ENCODE measurements at places on chromosomes 12 and 14.

DNA sequence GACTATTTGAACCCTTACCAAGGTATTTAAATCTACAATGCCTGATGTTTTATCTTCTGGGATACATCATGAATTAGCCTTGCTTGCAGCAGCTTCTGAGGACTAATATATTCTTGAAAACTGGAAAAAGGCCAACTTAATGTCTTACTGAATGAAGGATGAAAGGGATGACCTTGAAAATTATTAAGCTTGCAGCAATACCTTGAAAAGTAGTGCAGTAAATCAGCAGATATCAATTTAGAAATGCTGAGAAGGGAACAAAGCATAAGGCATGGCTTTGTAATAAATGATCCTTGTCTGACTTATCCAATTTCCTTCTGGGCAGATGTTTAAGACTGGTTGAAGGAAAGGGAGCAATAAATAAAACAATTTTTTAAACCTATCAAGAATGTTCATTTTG lies 37.3 kb upstream of the FERMT2 start:
- no peak for DNase-seq

DNA sequence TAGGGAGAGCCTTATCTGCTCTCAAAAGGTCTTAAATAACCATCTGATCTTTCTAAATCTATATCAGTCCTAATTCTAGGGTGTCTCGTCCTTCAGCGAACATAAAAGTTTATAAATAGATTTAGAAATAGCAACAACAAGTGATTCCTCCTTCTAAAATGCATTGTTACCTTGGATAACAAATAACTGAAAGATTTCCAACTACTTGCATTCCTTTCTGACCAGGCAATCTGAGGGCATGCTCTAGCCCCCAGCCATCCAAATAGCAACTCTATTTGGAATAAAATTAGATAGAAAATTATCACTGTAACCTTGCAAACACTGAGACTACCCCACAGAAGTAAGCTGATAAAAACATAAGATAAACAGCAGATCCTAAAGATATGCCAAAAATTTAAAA lies 21.8 kb upstream of the KRR1 start:
- no peak for DNase-seq

DNA sequence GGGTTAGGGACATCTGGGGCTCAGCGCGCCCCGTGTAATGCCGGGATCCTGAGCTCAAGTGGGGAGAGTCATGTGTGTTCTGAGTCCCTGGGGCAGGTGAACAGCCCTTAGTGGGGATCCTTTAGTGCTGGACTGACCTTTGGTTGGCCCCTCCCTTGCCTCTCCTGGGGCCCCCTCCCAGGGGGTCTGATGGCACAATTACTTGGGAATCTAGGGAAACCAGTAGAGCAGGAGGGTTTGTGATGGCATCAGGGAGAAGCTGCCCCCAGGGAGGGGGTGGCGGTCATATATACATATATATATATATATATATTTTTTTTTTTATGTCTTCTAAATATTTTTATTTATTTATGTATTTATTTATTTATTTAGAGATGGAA lies at the start of gene MORN3:
TSS of gene MORN3 (minus strand) at position 134 of the 380 bp plus-strand sequence. CDS start 171 bp downstream, outside the sequence.
- DNase-seq = no peak

- no peak for DNase-seq
Measured at GRCh38 chr12:12126551-12126950, 55.8 kb downstream of the BCL2L14 start.

DNA sequence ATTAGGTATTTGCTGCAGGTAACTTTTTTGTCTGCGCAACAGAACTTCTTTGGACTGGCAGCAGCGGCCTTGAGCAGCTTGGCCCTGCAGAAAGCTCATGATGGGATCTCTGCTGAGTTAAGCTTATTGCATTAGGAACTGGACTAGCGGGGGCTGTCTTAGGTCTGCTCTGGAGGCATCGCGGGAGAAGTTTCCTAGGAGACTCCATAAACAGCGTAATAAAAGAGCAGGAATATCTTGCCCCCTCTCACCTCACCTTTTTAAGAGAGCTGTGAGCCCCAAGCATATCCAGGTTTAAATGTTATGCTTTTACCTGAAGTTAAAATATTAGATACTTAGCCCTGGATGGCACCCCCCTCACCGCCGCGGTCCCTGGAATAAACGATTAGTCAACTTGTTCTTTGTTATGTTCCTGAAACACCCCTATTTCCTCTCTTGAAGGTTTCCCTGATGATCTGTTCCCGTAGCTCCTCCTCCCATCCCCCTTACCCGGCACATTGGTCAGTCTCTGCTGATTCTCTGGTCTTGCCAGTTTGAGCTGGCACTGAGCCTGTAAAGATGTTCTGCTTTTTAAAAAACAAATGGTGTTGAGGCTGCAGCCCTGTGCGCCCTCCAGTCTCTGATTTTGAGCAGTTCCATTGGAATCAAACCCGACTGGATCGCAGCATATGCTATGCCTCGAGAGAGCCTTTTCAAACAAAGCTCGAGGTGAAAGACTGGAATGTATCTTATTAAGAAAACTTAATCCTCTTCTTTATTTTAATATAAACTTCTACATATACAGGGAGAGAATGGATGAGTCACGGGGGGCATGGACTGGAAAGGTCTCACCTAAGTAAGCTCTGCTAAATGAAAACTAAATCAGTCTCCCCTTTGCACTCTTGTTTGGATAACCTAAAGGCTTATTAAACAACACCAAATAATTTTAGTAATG lies 1.9 kb downstream of the MLXIP start:
- no peak for DNase-seq

DNA sequence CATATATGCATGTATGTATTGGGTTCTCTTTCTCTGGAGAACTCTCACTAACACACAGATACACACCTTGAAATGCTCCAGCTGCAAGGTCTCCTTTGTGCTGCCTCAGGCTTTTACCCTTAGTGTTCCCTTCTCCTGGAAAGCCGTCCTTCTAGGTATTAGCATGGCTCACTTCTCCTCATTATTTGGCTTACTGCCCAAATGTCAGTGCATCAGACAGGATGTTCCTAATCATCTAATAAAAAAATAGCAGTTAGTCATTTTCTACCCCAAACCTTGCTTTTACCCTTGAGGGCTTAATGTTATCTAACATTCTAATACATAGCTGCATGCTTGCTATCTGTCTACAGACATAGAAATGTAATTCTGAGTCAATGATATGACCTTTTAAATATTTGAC lies 109.0 kb upstream of the SLC16A7 start:
- DNase-seq = no peak

DNA sequence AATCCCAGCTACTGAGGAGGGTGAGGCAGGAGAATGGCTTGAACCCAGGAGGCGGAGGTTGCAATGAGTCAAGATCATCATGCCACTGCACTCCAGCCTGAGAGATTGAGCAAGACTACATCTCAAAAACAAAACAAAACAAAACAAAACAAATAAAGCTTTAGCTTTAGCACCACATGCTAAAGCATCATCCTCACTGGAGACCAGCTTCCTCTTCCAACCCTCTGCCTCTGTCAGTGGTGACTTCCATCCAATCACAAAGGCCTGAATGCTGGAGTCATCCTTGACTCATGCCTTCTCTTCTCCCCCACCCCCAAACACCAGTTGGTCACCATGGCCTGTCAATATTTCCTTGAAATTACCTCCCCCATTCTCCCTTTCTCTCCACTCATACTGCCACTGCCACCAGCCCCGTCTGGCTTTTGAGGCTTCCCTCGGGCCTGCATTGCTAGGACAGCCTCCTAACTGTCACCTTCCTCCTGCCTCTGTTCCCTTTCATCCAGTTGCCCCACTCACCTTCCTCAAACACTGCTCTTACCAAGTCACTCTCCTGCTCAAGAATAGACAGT lies 1.4 kb downstream of the ZNF385A start:
- DNase-seq = no peak

DNA sequence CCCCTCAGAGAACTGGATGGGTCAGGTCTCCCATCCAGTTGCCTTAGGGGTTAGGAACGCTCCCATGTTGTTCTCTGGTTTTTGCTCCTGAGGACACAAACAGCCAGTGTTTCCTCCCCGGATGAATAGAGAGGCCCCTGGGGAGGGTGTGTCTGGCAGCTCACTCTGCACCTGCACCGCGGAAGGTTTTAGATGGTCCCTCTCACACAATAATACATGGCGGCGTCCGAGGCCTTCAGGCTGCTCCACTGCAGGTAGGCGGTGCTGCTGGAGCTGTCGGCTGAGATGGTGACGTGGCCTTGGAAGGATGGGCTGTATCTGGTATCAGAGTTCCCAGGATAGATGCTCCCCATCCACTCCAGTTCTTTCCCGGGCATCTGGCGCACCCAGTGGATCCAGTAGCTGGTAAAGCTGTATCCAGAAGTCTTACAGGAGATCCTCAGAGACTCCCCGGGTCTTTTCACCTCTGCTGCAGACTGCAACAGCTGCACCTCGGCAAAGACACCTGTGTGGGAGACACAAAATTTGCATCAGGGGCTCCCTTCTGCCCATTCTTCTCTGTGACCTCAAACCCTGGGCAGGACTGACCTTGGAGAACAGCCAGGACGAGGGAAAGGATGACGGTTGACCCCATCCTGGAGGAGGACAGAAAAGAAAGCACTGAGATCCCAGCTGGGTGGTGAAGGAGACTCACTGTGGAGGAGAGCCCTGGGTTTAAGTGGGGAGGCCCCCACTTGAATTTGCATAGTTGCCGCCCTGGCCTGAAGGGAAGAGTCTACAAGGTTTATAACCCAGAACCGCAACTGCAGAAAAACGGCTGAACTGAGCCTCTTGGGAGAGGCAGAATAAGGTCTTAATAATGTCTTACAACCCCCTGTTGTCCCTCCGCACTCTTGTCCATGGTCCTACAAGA lies 1324.8 kb downstream of the TMEM121 start:
- peak; percentile 84 for DNase-seq

GRCh38 chr12:124563401-124563800 lies 4.0 kb downstream of the NCOR2 start:
- DNase-seq = no peak

- DNase-seq = no peak
Measured at GRCh38 chr12:42812871-42813270, 223.3 kb upstream of the PRICKLE1 start.

DNA sequence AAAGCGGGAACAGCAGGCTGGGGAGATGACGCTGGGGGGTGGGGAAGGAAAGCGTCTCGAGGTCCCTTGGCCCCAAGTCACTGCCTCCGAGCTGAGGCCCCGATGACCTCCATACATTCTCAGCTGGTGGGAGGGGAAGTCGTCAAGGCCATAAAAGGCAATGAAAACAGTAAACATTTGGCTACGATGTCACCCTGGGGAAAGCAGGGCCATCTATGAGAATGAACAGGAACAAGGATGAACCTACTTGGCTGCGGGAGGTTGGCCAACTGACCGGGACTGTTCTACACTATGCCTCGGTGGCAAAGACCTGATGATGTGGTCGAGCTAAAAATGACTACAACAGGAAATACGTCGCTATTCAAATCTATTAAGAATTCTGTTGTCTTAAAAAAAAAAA lies 19.5 kb downstream of the PRKAB1 start:
- no peak for DNase-seq

- no peak for DNase-seq
Measured at GRCh38 chr12:38163442-38163801, 153.2 kb upstream of the ALG10B start.

DNA sequence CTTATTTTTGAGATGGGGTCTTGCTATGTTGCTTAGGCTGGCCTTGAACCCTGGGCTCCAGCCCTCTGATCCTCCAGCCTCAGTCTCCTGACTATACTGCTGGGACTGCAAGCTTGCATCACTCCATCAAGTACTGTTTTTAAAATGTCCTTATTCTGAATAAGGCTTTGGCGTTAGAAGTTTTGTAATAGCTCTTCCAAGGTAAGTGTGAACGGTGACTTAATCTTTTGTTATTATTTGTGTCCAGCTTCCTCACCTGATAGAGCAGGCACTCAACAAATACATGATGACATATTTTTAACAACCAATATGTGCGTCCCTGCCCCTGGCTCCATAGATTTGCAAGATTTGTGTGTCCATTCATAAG lies 1.4 kb downstream of the C1RL start:
- no peak for DNase-seq

- no peak for DNase-seq
Measured at GRCh38 chr12:124437617-124438436, 129.6 kb downstream of the NCOR2 start.

DNA sequence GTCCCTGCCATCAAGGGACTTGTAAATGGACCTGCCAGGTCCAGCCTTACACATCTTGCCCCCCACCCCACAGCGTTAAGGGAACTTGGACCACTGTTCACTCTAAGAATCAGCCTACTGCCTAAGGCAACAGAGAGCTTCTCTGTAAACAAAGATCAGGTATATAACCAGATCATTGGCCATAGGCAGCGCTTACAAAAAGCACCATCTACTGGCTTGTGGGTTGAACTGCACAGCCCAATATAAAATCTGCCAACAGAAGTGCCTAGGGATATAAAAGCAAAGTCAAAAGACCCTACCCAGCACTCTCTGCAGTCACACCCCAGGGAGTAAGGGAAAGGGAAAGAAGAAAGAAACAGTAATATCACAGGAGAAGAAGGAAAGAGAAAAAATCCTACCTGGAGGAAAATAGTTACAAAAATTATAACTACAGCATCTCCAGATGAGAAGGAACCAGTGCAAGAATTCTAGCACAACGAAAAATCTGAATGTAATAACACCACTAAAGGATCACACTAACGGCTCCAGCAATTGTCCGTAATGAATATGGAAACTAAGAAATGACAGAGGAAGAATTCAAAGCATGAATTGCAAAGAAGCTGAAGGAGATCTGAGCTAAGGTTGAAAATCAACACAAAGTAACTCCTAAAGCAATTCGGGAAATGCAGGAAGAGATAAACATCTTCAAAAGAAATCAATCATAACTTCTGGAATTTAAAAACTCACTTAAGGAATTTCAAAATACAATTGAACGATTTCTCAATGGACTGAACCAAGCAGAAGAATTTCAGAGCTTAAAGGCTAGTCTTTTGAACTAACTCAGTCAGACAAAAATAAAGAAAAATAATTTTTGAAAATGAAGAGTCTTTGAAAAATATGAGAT lies 95.2 kb upstream of the PCED1B start:
- DNase-seq = peak; percentile 1

GRCh38 chr14:20679907-20680306 lies 4.5 kb upstream of the RNASE4 start:
- DNase-seq = no peak

- peak; percentile 64 for DNase-seq
Measured at GRCh38 chr12:98894412-98895085, 249.5 kb downstream of the APAF1 start.

DNA sequence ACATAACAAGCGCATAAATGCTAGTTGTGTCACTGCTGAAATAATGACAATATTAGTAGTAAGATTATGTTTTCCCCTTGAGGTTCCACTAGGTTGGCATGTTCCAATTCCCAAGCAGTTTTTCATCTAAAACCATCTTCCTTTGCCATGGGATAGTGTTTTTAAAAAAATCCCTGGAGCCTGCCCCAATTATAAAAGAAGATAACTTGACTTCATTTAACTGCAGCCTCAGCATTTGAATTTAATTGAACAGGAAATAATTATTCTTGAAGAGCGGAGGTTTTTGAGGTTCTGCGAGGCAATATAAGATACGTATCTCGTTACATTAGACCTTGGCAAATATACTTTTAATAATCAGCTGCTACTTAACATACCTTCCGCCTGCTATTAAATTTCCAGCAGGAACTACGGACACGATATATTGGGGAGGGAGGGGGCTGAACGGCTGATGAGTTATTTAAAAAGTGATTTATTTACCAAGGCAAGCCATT lies 65.2 kb upstream of the HSPB8 start:
- no peak for DNase-seq
